ENCODE measurements at places on chromosomes 2 and 18. TPM values are rescaled to one million over a fixed set of nuclear protein-coding genes. Genes with fewer than 3 reads are reported as not detected.

The TUBA3E gene
- not detected for polyA plus RNA-seq

The CPO gene
- polyA plus RNA-seq = 0.35 TPM

The NEURL3 gene
- polyA plus RNA-seq = 0.04 TPM

The GPBAR1 gene
- 19.3 TPM for polyA plus RNA-seq

The MEIS1 gene
- polyA plus RNA-seq = 46.5 TPM

The POU3F3 gene
- polyA plus RNA-seq = not detected

The CKAP2L gene
- polyA plus RNA-seq = 0.24 TPM
